ENCODE measurements at places on chromosomes 5 and 9.

GRCh38 chr9:128627906-128628305 is 28.7 kb downstream of the DYNC2I2 start:
- no peak for DNase-seq

DNA sequence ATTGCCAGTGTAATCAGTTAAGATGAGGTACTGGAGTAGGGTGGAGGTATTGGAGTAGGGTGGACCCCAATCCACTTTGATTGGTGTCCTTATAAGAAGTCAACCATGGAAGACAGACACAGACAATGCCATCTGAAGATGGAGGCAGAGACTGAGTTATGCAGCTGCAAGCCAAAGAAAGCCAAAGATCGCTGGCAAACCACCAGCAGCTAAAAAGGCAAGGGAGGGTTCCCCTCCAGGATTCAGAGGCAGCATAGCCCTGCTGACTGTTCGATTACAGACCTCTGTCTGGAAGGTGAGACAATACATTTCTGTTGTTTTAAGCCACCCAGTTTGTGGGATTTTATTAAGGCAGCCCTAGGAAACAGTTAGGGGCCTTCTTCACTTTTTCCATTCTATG is 30.5 kb upstream of the CKMT2 start:
- no peak for DNase-seq

GRCh38 chr5:96902876-96903275 is 26.6 kb downstream of the ERAP2 start:
- DNase-seq, result no peak

- no peak for DNase-seq
Measured at GRCh38 chr9:93052791-93053540, 5.5 kb upstream of the SUSD3 start.

DNA sequence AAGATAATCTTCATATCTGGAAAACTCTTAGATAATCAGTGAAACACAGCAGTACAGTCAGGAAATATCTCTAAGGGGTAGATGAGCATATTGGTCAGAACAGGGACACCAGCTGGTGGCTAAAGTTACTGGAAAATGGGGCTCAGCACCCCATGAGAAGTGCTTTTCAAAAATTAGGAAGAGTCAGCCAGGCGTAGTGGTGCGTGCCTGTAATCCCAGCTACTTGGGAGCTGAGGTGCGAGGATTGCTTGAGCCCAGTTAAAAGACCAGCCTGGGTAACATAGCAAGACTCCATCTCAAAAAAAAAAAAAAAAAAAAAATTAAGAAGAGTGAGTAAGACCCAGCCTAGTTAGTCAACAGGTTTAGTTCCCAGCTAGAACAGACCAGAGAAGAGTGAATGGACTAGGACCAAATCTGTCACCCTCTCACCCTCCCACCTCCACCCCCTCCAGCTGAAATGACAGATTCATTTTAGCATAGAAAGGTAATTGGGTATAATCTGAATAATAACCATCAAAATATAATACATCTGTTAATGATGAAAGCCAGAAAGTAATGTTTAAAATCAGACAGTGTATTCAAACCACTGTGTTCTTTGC is 120.9 kb downstream of the CDC42SE2 start:
- DNase-seq, result no peak

DNA sequence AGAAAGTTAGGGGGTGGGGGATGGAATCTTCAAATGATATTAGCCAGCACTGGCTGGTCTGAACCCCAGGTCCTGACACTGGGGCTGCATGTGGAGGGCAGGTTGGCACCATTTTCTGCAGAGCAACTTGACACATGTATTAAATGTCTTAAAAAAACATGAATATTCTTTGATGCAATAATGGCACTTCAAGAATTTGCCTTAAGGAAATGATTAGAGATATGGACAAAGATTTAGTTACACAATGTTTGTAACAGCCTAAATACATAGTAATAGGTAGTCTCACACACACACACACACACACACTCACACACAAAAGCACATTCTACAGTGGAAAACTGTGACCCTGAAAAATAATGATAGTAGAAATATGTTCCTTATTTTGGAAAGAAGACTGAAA is 3.6 kb downstream of the SVEP1 start:
- no peak for DNase-seq

GRCh38 chr9:79641070-79641469 is 69.3 kb downstream of the TLE4 start:
- no peak for DNase-seq

- no peak for DNase-seq
Measured at GRCh38 chr9:95333426-95333825, 15.9 kb upstream of the FANCC start.

- DNase-seq, result no peak
Measured at GRCh38 chr9:72041775-72042194, 18.6 kb downstream of the C9orf57 start.

GRCh38 chr9:7794196-7794595 is 5.4 kb downstream of the DMAC1 start:
- DNase-seq, result no peak

DNA sequence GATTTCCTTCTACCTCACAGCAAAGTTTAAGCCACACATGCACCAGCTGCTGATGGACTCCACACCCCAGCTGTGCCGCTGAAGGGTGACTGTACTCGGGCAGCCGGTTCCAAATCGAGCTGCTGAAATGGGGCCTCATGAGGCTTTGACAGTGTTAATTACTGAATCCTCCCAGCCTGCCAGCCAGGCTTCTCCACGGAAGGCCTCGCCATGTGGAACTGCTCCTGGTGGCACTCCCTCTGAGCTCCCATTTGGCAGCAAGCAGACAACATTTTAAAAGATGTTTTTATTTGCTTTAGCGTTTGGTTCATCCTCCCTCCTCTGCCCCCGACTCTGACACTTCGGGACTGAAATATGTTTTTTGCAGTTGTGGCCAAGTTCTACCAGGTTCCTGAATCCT is 479.4 kb upstream of the MPDZ start:
- no peak for DNase-seq

GRCh38 chr9:88435336-88435735 is 47.1 kb downstream of the SPIN1 start:
- no peak for DNase-seq

- no peak for DNase-seq
Measured at GRCh38 chr5:28855626-28856025, 1817.2 kb upstream of the CDH9 start.

DNA sequence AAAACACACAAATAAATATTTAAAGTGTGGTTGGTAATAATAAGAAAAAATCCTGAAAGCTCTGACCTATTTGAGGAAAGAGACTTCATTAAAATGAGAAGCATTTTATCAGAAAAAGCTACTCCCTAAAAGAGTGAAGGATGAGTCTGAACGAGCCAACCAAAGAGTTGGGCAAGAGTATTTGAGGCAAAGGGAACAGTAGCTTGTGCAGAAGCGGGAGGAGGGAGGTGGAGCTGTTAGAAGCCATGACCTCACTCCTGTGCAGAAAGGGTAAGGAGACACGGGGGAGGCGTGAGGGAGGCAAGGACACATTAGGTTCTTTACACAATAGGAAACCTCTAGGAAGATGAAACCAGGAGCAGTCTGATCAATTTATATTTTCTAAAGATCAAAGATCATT is 29.4 kb downstream of the SH3RF2 start:
- DNase-seq, result no peak

DNA sequence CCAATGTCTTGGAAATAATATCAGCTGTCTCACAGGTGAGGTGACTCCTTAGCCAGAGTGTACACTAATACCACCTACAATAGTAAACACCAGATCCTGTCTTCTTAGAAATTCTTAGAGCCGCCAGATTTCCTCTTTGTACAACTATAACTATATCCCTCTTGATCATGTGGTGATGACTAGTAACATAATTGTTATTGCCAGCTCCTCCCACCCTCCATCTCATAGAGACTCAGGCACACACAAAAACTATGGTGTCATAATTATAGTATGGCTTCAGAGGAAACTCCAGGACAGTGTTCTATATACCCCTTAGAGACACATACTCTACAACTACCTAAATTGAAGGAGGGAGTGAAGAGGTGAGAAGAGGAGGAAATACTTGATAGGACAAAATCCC is 33.1 kb downstream of the PGGT1B start:
- no peak for DNase-seq

DNA sequence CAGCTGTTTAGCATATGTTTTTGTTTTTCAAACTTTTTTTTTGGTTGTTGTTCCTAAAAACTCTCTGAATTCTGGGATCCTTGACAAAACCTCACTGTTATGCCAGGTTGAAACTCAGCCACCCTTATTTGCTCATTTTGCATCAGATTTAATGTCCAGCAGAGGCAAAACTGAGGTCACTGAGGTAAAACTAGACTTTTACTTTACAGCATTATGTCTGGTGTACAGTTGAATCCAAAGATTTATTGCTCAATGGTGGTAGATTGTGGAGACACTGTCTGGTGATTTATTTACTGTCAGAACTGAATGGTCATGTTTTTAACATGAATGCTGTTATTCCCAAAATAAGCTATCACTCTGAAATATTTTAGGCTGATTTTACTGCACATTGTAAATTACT is 87.9 kb downstream of the FBXL7 start:
- no peak for DNase-seq

- no peak for DNase-seq
Measured at GRCh38 chr9:123984802-123985201, 26.8 kb upstream of the LHX2 start.

DNA sequence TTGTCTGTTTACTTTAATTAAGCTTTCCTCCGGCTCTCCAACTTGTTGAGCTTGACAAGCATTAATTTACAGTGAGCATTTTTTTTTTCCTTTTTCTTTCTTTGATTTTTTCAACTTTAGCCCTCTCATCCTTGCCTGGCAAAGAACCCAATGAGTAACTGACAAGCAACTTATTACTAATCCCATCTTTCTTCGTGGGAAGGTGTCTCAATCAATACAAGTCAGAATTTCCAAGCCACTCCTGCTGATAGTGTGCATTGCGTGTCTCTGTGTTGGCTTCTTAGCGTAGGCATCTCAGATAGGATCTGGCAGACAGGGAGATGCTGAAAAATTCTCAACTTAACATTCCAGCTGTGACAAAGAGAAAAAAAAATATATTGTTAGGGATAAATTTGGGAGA is 527.7 kb upstream of the WWC1 start:
- DNase-seq, result no peak

DNA sequence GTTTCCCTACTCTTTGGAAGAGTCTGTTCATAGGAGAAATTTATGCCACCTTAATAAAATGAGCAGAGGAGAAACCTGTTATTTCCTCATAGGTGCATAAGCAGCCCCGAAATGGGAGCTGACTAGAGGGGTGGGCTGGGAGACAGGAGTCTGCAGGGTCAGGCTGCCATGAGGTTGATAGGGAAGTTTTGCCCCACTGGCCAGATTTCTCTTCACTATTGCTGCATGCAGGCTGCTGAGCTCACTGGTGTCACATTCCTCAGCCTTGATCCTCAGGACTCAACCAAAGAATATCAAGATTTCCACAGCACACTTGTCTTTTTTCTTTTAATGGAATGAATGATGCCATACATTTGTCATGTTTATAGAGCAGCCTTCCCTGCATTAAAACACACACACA is 60.7 kb downstream of the BHMT start:
- DNase-seq, result no peak

DNA sequence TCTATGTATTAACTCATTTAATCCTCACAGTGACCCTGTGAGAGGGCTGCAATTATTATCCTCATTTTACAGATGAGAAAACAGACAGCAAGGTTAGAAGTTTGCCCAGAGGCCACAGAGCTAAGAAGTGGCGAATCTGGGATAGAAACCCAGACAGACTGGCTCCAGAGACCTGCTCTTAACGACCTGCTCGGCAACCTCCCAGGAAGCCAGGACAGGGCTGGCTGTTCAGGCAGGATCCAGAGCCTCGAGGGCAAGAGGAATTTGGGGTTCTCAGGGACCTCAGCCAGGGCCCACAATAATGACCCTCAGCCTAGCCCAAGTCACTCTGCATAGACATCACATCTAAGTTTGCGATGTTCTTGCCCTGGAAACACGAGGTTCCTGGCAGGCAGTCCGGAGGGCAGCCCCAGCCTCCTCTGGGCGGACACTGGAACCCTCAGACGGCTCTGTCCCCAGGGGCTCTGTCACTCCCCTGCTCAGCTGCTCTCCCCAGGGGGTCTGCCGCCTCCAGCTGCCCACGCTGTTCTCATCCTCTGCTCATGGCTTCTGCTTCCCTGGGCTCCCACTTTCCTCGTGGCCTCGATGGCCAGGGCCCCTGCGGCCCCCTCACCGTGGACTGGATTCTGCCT is 138.5 kb upstream of the ERCC6L2 start:
- DNase-seq, result no peak

- DNase-seq, result no peak
Measured at GRCh38 chr9:36207016-36207415, 16.3 kb downstream of the CLTA start.

- DNase-seq, result no peak
Measured at GRCh38 chr5:171897231-171897630, 109.2 kb downstream of the FBXW11 start.

DNA sequence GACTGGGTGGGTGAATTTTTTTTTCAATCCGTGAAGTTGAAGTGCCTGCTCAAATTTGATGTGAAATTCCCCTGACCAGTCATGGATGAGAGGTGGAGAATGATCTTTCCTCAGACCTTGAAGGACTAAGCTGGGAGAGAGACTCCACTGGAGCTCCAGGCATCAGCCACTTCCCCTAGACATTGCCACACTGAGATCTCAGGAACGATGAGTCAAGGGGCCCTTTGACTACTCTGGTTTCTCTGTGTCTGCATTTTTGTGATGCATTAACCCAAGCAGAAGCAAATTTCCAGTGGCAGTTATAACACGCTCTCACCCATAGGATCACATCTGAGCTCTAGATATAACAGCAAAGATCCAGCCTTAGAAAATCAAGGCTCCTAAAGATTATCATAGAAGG is 171.2 kb upstream of the KIF2A start:
- no peak for DNase-seq

- no peak for DNase-seq
Measured at GRCh38 chr5:147673791-147674190, 108.7 kb downstream of the JAKMIP2 start.

DNA sequence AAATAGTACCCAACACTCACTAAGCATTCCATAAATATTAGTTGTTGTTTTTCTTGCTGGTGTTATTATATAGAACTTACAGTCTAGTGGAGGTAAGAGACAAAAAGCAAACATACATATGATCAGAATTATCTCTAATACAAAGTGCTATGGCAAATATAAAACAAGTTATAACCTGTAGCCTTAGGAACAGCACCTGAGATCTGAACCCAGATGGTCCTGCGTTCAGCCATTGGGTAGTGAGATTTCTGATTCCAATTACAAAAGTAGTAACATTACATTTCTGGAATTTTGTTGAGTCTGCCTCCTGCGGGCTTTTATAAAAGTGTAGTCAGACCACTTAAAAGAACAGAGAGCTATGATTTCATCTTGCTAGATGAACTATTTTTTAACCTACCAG is 242.9 kb upstream of the ZNF462 start:
- DNase-seq, result no peak

Measured in CD4-positive, alpha-beta T cell treated with Interleukin-1 beta for 1 hour (primary cell).